Caco-2 (cell line): ENCODE measurements at places on chromosomes 2 and 18.
A peak's percentile ranks its signal among the peaks of the same experiment; 100 is the strongest.

- DNase-seq, result no peak
Observed at GRCh38 chr18:48090702-48091101, 160.2 kb upstream of the SMAD2 start.

GRCh38 chr2:156342254-156343095 lies 10.0 kb upstream of the NR4A2 start:
- DNase-seq, result peak; percentile 91

- DNase-seq, result no peak
Observed at GRCh38 chr2:85768713-85769112, 14.9 kb downstream of the ATOH8 start.

GRCh38 chr2:34307636-34308035 lies 708.5 kb upstream of the FAM98A start:
- DNase-seq, result no peak
